ENCODE measurements at places on chromosomes 2 and 18.

- no peak for DNase-seq
- H3K36me3 ChIP-seq, result no peaks in the 10 kb centered on the region
- H3K4me3 ChIP-seq, result no peak overlapping the region
- H3K27me3 ChIP-seq, result no peaks in the 10 kb centered on the region
Observed at GRCh38 chr2:240806006-240806405, 14.0 kb downstream of the KIF1A start.

DNA sequence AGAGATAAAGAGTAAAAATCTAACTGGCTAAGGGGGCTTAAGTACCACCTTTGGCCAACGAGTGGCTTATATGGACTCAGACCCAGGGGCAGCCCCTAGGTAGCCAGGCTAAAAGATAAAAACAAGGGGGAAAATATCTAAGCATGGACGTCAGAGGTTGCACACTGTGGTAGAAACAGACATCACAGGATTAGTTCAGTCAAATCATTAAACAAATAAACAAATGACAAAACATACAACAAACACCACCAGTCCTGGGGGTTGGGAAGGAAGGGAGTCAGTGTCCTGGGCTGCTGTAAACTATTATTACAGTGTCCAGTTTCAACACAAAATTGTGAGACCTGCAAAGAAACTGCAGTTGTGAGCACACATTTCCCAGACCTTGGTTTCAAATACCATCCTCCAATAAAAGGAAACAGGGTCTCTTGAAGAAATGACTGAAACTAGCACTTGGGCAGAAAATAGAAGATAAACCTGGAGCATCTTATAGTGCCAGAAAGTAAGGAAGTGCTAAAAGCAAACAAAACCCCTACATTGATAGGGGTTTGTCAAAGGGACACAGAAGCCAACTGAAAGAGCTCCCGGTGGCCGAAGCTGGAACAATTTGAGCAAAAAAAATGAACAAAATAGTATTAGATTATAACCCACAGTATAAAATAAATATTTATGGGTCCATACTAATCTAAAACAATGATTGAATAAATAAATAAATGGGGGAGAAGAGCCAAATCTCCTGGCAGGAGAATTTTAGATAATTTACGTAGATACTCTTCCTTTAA is 154.8 kb upstream of the KLF7 start:
- H3K27me3 ChIP-seq, result no peaks in the 10 kb centered on the region
- no peaks in the 10 kb centered on the region for H3K4me1 ChIP-seq
- no peak overlapping the region for H3K4me3 ChIP-seq
- no peak overlapping the region for H3K27ac ChIP-seq
- H3K36me3 ChIP-seq, result no peaks in the 10 kb centered on the region

GRCh38 chr2:208034503-208035140 is 9.3 kb upstream of the PLEKHM3 start:
- H3K36me3 ChIP-seq, result no peaks in the 10 kb centered on the region
- H3K27ac ChIP-seq, result no peak overlapping the region
- H3K27me3 ChIP-seq, result no peaks in the 10 kb centered on the region
- no peak overlapping the region for H3K4me3 ChIP-seq
- H3K4me1 ChIP-seq, result no peaks in the 10 kb centered on the region
- no peak for DNase-seq

- H3K4me1 ChIP-seq, result no peaks in the 10 kb centered on the region
- H3K36me3 ChIP-seq, result peaks cover 4% of the 10 kb centered on the region
- no peaks in the 10 kb centered on the region for H3K27me3 ChIP-seq
- H3K27ac ChIP-seq, result no peak overlapping the region
- no peak for DNase-seq
Observed at GRCh38 chr2:113602869-113603466, 24.1 kb upstream of the RABL2A start.

- H3K4me3 ChIP-seq, result no peak overlapping the region
- no peak for DNase-seq
- H3K36me3 ChIP-seq, result peaks cover 37% of the 10 kb centered on the region
- H3K4me1 ChIP-seq, result peaks cover 22% of the 10 kb centered on the region
- no peak overlapping the region for H3K27ac ChIP-seq
Observed at GRCh38 chr2:106122157-106122556, 71.9 kb downstream of the UXS1 start.

GRCh38 chr2:188997263-188997662 is 23.1 kb downstream of the COL3A1 start:
- peaks cover 99% of the 10 kb centered on the region for H3K36me3 ChIP-seq
- H3K4me3 ChIP-seq, result no peak overlapping the region
- no peaks in the 10 kb centered on the region for H3K4me1 ChIP-seq
- no peaks in the 10 kb centered on the region for H3K27me3 ChIP-seq
- DNase-seq, result no peak

DNA sequence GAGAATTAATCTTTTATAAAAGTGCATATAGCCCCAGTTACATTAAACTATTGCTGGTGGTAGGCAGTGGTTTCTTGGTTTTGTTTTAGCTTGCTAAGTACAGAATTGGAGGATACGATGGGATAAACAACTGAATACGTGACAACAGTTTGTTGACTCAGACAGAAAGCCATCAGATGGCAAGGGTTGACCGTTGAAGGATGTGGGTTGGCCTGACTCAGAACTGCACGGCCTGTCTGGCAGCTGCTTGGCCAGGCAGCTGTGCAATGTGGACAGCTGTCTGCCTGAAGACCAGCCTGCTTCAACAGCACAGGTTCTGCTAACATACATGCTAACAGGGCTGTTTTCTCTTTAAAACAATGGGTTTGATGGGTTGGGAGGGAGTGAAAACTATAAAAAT is 46.6 kb downstream of the PRKRA start:
- no peaks in the 10 kb centered on the region for H3K36me3 ChIP-seq
- DNase-seq, result peak; percentile 93
- no peak overlapping the region for H3K4me3 ChIP-seq
- H3K27me3 ChIP-seq, result no peaks in the 10 kb centered on the region

GRCh38 chr18:29251681-29252080 is 1074.8 kb upstream of the CDH2 start:
- H3K4me3 ChIP-seq, result no peak overlapping the region
- no peak overlapping the region for H3K27ac ChIP-seq
- DNase-seq, result no peak

DNA sequence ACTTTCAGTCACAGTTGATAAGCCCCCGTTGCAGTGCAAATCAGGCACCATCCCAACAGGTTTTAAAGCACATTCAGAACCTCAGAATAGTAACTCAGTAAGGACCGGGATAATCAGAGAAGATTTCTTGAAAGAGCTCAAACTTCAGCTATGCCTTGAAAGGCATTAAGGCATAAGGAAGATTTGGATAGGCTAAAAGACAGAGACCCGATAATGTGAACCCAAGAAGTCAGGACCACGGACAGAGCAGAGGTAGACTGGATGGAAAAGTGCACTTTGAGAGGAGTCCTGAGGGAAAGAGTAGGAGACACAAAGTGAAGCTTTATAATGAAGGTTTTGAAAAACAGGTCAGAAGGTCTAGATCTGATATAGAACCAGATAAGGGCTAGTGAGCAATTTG is 36.9 kb upstream of the KLF7 start:
- no peaks in the 10 kb centered on the region for H3K4me1 ChIP-seq
- H3K4me3 ChIP-seq, result no peak overlapping the region

- H3K36me3 ChIP-seq, result no peaks in the 10 kb centered on the region
- H3K4me3 ChIP-seq, result no peak overlapping the region
- H3K27me3 ChIP-seq, result no peaks in the 10 kb centered on the region
Observed at GRCh38 chr18:21316296-21316695, 74.3 kb downstream of the GREB1L start.

- H3K27ac ChIP-seq, result peak overlapping the region; percentile 98
- peaks cover 54% of the 10 kb centered on the region for H3K4me1 ChIP-seq
- peaks cover 10% of the 10 kb centered on the region for H3K36me3 ChIP-seq
- no peak overlapping the region for H3K4me3 ChIP-seq
- DNase-seq, result peak; percentile 21
- no peaks in the 10 kb centered on the region for H3K27me3 ChIP-seq
Observed at GRCh38 chr2:113212245-113213060, 38.7 kb downstream of the PSD4 start.

DNA sequence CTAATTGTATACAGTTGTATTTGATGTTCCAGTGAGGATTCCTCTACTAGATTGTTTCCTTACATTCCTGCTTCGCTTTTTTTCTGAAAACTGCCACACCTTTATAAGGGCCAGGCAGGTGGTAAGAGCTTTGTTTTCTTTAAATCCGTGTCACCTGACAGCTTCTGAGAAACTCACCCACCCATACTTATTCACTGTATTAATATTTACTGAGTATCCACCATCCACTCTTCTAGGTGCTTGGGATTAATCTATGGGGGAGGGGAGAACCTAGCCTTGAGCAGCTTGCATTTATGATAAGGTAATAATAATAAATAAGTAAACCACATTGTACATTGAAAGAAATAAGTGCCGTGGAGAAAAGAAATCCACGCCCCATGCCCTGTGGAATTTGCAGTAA is 174.7 kb upstream of the AGAP1 start:
- no peak overlapping the region for H3K4me3 ChIP-seq
- H3K27ac ChIP-seq, result no peak overlapping the region
- H3K4me1 ChIP-seq, result peaks cover 6% of the 10 kb centered on the region
- no peaks in the 10 kb centered on the region for H3K36me3 ChIP-seq

DNA sequence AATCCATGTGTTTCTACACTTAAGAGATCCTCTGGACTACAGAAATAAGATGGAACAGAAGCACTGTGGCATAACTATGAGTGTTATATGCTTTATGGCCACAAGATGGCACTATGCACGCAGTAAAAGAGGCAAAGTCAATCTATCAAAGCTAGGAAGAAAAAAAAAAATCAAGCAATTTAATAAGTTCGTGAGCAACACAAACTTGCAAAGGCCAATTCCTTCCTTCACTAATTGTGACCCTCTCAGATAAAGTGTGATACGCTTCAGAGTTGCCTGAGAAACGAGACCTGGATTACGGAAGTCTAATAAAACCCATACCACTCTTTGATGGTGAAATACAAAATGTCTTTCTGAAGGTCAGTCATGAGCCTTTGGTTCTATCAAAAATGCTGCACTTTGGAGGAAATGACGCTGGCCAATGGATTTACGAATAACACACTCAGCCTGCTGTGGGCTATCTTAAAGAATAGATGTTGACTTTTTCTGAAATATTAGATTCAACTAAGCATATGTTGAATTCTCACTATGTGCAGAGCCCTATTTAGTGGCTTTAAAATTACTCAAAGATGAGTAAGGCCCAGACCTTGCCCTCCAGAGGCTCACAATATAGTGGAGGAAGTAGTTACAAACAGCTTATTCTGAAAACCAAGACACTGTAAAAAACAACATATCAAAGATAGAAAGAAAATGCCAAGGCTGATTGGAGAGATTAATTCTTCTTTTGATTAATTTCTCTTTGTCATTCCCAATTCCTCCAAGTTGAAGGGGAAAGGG is 35.5 kb upstream of the TTR start:
- no peaks in the 10 kb centered on the region for H3K27me3 ChIP-seq
- H3K27ac ChIP-seq, result no peak overlapping the region
- no peaks in the 10 kb centered on the region for H3K4me1 ChIP-seq
- H3K36me3 ChIP-seq, result no peaks in the 10 kb centered on the region
- peak; percentile 76 for DNase-seq

GRCh38 chr18:58843688-58844035 is 21.0 kb upstream of the ZNF532 start:
- no peaks in the 10 kb centered on the region for H3K36me3 ChIP-seq
- peaks cover 5% of the 10 kb centered on the region for H3K4me1 ChIP-seq
- no peak overlapping the region for H3K27ac ChIP-seq
- H3K27me3 ChIP-seq, result no peaks in the 10 kb centered on the region
- no peak overlapping the region for H3K4me3 ChIP-seq

DNA sequence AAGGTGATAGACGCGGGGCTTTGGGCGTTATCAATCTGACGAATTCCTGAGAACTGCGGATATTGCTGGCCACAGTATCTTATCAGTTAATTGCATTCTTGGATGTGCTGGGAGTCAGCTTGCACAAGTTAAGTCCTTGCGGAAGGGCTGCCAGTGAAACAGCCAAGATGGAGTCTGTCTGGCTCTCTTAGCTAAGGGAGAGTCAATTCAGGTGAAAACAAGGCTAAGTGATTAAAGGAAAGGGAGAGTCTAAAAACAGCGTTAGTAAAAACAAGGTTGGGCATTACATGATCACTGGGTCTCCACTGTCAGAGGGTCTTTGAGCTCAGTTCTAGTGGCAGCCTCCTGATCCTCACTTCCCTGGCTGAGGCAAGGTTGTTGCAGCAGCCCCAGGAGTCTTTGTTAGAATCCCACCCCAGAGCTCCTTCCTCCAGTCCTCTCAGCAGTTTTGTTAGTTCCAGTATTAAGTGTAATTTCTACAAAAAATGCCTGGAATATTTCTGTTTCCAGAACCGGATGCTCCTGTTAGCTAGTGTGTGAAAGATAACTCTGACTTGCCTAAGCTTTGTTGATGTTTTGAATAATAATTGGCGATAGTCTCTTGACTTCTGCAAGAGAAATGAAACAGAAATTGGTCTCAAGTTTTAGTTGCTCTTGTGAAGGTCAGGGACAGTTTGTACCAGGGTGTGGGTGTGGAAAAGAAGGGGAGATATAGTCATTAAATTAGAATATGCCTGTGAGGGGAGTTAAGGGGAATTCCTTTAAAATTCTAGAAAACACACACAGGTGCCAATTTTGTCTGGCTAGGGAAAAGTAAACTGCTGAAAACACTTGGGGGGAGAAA is 10.6 kb downstream of the CFLAR start:
- H3K36me3 ChIP-seq, result no peaks in the 10 kb centered on the region
- peak overlapping the region; percentile 96 for H3K27ac ChIP-seq
- no peaks in the 10 kb centered on the region for H3K27me3 ChIP-seq
- DNase-seq, result peak; percentile 58
- H3K4me3 ChIP-seq, result no peak overlapping the region

DNA sequence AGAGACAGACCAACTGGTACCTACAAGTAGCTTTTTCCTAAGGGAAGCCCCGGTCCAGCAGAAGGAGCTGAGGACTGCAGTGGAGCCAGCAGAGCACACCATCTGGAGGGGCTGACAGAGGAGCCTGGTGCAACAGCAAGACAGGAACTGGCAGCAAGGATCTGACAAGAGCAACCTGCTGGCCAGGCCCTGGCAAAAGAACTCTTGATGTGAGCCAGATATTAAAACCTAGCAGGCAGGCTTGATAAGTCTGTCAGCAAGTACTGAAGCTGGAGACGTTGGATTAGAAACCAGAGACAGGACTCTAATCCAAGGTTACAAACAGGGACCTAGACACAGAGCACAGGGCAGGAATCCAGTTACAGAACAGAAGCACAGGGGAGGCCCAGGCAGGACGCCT is 260.7 kb upstream of the MGAT5 start:
- no peak for DNase-seq
- H3K4me3 ChIP-seq, result no peak overlapping the region
- no peaks in the 10 kb centered on the region for H3K36me3 ChIP-seq
- H3K27ac ChIP-seq, result no peak overlapping the region
- H3K4me1 ChIP-seq, result peaks cover 3% of the 10 kb centered on the region
